Pulmonary artery endothelial cell (primary cell): ENCODE measurements at places on chromosomes 2 and 18. TPM values are rescaled to one million over a fixed set of nuclear protein-coding genes. Genes with fewer than 3 reads are reported as not detected.

The EGR4 gene
- not detected in 2 replicates for total RNA-seq

The KANSL3 gene
- 24.7 and 34.4 TPM in 2 replicates for total RNA-seq

The PPP1R1C gene
- total RNA-seq: 0.07 TPM in 1 of 2 replicates, not detected in the other

The SAG gene
- 0.07 TPM in 1 of 2 replicates, not detected in the other for total RNA-seq

The NYAP2 gene
- not detected in 2 replicates for total RNA-seq

The TRIM43 gene
- not detected in 2 replicates for total RNA-seq

The LRRTM1 gene
- total RNA-seq: not detected in 2 replicates

The COL4A3 gene
- 0.04 and 0.26 TPM in 2 replicates for total RNA-seq

The LRRC30 gene
- total RNA-seq: not detected in 2 replicates

The DSG4 gene
- total RNA-seq: not detected in 2 replicates

The C2orf80 gene
- not detected in 2 replicates for total RNA-seq

The RIT2 gene
- total RNA-seq: not detected in 2 replicates

The SCTR gene
- not detected in 2 replicates for total RNA-seq

The CPS1 gene
- 3.9 and 18.0 TPM in 2 replicates for total RNA-seq

DNA sequence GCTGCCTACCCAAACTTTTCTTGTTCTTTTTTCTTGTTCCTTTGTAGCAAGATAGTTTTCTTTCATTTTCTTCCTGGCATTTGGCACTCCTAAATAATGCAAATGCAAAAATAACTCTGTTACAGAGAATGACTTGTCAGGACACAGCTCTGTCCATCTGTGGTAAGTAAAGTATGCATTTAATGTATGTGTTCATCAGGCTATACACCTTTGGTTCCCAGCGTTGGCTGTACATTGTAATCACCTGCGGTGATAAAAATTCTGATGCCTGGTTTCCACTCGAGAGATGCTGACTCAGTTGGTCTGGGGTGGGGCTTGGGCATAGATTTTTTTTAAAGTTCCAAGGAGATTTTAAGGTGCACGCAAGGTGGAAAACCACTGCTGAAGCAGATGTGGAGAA, at the start of gene SERPINB13:
Gene SERPINB13 (plus strand): TSS at position 378 of the 400 bp plus-strand sequence. CDS start 1,325 bp downstream, outside the sequence.
- no peak for DNase-seq

GRCh38 chr2:171289316-171289715, 128.6 kb upstream of the TLK1 start:
- DNase-seq: no peak

DNA sequence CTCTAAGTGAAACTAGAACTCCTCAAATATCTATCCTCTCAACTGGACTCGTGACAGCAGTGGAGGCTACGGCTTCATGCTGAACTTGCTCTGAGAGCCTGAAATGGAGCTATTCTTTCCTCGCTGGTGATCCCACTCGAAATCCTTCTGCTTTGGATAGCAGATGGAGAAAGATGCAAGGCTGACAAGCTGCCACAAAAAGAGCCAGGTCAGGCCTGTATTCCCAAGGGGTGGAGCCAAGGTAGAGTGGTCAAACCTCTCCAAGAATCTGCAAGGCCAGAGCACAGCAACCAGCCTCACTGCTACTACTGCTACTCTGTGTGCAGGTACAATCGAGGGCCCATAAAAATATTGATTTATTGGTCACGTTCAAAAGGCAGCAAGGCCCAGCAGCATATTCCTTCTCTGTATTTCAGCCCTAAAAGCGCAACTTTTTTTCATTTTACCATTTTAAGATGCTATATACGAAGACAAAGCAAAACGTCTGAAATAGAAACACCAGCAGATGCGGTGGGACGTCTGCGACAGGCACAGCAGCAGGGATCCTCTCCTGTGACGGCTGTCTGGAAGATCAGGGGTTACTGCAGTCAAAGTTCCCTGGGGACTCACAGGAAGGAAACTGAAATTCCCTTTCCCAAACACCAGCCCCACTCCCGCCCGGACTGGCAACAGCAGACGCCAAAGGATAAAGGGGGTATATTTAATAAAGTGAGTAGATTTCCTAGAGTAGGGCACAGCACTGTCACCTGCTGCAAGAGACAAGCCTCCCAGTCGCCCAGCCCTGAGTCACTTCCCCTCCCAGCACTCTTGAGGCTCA, 2.4 kb downstream of the SPRED2 start:
- no peak for DNase-seq

DNA sequence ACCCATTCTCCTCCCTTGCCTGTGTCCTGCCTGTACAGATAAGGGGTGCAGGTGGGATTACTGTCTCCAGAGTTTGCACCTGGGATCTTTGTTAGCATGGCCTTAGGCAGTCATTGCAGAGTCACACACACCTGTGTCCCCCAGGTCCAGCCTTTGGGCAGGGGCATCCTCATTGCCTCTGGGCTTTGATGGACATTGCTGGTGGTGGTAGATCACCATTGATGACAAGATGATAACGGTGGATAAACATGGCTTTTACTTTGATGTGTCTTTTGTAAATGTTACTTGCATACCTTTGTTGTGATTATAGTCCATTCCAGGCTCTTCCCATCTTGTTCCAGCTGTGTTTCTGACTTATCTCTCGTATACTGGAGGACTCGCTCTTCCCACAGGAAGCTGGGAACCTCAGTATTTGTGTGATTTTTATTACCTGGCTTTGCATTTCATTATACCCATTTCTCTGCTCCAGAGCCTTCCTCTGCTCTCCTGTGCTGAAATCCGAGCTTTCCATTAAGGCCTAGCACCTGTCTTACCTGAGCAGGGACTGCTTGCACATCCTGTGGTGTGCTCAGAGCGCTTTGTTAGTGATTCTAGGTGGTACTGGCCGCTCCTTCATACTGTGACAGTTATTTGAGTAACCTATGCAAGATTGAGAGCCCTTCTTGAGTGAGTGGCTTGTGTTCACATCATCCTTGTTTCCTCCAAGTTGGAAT, 79.2 kb downstream of the PTPRM start:
- DNase-seq: no peak

- DNase-seq: no peak
Observed at GRCh38 chr18:6376433-6377229, 38.1 kb downstream of the L3MBTL4 start.

DNA sequence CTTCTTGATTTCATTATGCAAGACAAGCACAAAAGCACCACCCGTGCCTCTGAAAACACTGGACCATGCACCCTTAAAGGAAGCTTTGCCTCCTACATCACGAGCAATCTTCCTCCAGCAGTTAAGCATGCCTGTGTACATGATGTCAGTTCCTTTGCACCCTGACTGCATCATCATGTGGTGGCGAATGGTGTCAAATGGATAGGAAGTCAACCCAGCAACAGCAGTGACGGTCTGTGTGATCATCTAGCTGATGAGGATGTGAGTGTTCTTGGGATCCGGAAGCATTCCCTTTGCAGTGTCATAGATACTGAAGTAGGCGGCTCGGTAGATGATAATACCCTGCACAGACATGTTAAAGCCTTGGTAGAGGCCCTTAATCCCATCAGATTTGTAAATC, 240.7 kb upstream of the FAM98A start:
- DNase-seq: no peak

GRCh38 chr2:234512884-234513669, 16.2 kb upstream of the ARL4C start:
- no peak for DNase-seq

- no peak for DNase-seq
Observed at GRCh38 chr2:62457556-62457955, 48.4 kb downstream of the TMEM17 start.

DNA sequence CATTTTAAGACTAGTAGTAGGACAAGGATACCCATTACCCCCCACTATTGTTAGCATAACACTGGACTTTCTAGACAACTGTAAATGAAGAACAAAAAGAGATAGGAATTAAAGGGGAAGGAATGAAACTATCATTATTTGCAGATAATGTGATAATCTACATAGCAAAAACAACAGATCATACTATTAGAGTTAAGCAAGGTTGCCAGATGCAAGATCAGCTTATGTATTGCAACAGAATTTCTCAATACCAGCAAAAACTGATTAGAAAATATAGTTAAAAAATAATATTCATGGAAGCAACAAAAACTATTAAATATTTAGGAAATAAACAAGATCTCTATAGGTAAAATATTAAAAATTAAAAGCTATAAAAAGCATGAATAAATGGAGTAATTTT, 194.4 kb upstream of the SPRED2 start:
- no peak for DNase-seq

GRCh38 chr18:59985289-59985688, 85.5 kb downstream of the PMAIP1 start:
- DNase-seq: no peak

GRCh38 chr2:175402571-175402970, 221.1 kb upstream of the ATP5MC3 start:
- no peak for DNase-seq

DNA sequence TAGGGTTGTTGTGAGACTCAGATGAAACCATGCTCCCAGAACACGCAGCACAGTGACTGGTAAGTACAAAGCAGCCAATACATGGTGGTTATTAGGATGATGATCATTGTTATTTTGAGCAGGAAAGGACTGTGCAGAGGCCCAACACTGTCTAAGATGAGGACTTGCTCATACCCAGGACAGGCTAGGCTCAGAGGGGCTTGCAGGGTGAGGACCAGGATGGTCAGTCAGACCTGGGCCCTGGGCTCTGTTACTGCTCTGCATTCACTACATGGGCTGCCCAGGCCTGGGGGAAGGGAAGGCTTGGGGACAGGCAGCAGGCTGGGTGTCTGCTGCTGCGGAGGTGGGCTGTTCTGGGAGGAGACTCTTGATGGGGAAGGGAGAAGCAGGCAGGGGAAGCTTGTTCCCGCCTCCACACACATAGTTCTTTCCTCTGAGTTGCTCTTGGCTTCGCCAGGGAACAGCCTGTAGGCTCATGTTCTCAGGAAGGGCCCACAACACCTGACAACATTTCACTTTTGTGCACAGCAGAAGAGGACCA, 17.5 kb downstream of the CAPN13 start:
- no peak for DNase-seq

DNA sequence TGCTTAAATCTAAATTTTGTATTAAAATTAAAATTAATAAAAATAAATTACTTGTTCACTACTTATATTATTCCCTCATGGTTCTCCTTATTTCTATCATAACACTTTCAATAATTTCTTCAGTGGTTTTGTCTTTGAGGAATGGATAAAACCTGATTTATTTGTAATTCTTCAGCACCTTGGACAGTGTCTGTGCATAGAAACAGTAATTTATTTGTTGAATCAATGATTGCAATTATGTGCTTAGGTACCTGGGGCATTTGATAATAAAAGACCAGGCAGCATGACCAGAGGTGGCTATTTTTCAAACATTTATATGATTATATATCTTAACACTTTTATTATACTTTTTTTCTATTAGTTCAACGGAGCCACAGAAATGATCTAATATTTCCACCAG, 1062.7 kb downstream of the DSC3 start:
- no peak for DNase-seq

GRCh38 chr2:73036766-73037165, 34.7 kb downstream of the SFXN5 start:
- DNase-seq: no peak
